Stimulated activated effector memory CD8-positive, alpha-beta T cell treated with anti-CD3 and anti-CD28 coated beads, Interleukin-12 subunit alpha, Interleukin-12 subunit beta, amount 100 ng/mL, for 72 hours (primary cell): ENCODE measurements at places on chromosomes 12 and 14.

- no peak for DNase-seq
Observed at GRCh38 chr14:72863216-72864006, 30.5 kb downstream of the DPF3 start.

DNA sequence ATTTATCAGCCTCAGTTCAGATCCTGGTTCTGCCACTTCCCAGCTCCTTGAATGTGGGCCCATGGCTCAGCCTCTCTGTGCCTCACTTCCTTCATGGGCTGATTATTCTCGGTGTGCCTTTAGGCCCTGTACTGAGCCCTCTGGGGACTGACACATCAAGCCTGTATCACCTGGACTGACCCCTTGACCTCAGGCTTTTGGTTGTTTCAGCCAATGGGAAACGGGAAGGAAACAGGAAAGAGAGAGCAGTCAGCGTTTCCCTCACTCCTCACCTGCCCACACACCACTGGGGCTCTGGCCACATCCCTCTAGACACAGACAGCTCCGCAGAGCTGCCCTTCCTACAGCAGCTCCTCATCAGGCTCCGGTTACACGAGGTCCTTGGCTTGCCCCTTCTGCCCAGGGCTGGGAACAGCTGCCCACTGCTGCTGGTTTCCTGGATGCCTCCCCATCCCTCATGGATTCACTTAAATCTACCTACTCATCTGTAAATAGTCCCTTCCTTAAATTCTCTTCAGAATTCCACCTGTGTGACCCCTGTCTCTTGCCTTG lies 37.0 kb upstream of the ITPR2 start:
- DNase-seq, result no peak

- DNase-seq, result no peak
Observed at GRCh38 chr14:86481104-86481503, 951.2 kb downstream of the FLRT2 start.

- DNase-seq, result no peak
Observed at GRCh38 chr14:94660306-94660946, 48.2 kb downstream of the SERPINA3 start.

DNA sequence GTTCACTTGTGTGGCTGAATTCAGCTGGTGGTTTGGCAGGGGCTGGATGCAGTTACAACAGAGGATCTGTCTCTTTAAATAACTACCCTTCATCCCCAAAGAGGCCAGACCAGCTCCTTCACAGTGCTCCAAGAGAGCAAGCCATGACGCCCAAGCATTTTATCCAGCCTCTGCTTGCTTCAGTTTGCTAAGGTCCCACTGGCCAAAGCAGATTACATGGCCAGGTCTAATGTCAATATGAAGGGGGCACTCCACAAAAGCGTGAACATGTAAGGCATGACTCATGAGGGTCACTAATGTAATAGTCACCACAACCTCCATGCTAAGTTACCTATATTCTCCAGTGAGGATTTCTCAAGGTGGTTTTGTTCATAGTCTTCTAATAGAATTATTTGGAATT lies 62.9 kb downstream of the MARK3 start:
- no peak for DNase-seq

- no peak for DNase-seq
Observed at GRCh38 chr12:11578461-11578993, 70.9 kb upstream of the ETV6 start.

GRCh38 chr12:88242571-88242925 lies 100.4 kb downstream of the TMTC3 start:
- DNase-seq, result no peak

GRCh38 chr14:23481362-23481970 lies 12.0 kb downstream of the NGDN start:
- DNase-seq, result no peak

- no peak for DNase-seq
Observed at GRCh38 chr12:54337854-54338650, 13.1 kb downstream of the COPZ1 start.

GRCh38 chr12:51888316-51889215 lies 663 bp downstream of the ANKRD33 start:
- DNase-seq, result no peak

- no peak for DNase-seq
Observed at GRCh38 chr14:99177886-99178835, 93.8 kb downstream of the BCL11B start.

- DNase-seq, result no peak
Observed at GRCh38 chr14:55749946-55750345, 169.9 kb downstream of the KTN1 start.

GRCh38 chr14:90968025-90968424 lies 92.4 kb downstream of the RPS6KA5 start:
- no peak for DNase-seq
